Left ventricle myocardium superior (tissue), 1 donor: ENCODE measurements at places on chromosomes 5 and 9. TPM values are rescaled to one million over a fixed set of nuclear protein-coding genes. Genes with fewer than 3 reads are reported as not detected.

MZB1 gene
- total RNA-seq: 1.6 TPM

FAM221B gene
- not detected for total RNA-seq

ANKRD34B gene
- total RNA-seq: not detected

PCAT7 gene
- not detected for total RNA-seq

GRCh38 chr9:99475401-99476065, 253.5 kb downstream of the SEC61B start:
- DNase-seq: no peak

- DNase-seq: no peak
Measured at GRCh38 chr9:89317282-89317681, 1.0 kb upstream of the SECISBP2 start.
